ENCODE measurements at places on chromosomes 12 and 14.

GRCh38 chr12:19120795-19121194 is 8.7 kb upstream of the PLEKHA5 start:
- no peak for DNase-seq

DNA sequence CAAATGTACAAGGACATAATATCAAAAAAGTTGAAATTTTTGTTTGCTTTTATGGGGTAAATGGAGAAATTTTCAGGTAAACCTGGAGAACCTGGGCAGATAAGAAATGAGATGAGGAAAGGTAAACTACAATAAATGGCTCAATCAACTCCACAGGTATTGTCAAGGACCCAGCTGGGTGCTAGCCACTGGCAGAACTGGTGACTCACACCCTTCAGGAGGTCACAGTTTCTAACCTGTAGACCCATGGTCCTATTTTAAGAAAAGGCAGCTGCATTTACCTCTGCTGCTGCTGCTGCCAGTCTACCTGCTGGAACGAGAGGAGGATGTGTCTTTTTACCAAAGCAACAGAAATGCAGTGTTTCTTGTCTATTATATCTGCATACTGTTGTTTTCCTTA is 226.6 kb downstream of the ALG10B start:
- DNase-seq, result no peak

GRCh38 chr14:89849931-89850330 is 104.6 kb downstream of the EFCAB11 start:
- DNase-seq, result no peak

DNA sequence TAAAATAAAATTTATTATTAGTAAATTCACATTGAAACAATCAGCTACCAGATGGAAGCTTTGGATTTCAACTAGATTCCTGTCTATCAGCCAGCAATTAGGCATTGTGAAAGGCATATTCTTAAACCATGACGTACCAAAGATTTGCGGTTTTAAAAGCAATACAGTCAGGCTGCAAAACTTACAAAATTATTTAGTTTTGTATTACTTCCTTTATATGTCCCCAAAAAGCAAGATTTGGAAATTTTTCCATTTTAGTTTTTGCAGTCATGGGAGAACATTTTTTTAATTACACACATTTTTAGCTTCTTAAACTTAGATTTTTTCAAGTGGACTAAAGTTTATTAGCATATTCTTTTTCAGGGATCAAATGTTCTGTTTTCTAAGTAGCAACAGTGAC is 225.0 kb upstream of the KITLG start:
- no peak for DNase-seq

GRCh38 chr14:100290607-100291304 is 15.5 kb downstream of the SLC25A29 start:
- DNase-seq, result no peak

DNA sequence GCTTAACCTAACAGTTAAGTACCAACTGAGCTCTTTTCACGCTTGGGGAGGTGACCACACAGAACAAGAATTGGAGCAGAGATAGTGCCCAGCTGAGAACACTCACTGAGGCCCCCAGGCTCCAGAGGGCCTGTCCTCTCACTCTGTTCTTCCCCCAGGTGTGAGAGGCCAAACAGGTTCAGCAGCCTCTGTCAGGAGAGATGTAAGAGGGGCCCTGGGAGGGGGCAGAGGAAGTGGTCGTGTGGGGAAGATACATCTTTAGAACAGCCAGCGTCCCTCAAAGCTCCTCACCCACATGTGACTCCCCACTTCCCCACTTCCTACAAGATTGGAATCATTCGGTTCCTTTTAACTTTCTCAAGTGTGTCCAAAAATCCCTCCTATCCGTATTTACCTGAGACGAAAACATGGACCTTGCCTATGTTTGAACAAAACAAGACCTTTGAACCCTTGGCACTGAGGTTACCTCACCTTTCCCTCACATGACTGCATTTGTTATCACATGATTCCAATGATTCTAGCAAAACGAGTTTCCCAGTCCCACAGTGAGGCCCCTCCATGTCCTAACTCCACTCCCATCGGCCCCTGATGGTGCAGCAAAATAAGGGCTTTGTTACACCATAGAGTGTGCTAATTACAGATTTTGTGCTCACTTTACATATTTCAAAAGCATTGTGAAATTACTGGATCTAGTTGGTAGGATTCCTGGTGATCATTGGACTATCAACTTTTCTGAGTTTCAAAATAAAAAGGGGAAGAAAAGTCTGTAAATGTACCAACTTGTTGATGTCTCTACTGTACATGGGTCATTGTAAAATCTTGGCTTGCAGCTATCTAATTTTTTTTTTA is 40.0 kb upstream of the PAPOLA start:
- no peak for DNase-seq

DNA sequence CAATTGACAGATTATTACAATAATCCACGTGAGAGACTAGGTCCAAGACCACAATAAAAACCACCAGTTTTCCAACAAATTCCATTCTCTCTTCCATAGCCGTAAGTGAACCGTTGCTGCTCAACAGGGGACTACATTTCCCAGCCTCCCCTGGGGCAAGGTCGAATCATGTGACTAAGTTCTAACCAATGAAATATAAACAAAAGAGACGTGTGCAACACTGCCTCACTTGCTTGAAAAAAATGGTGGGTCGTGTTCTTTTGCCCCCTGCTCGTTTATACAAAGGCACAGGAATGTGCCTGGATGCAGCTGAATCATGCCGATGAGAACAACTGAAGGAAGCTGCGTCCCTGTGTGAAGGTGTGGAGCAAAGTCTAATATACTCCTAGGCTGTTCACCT is 51.1 kb downstream of the HSPB8 start:
- peak; percentile 30 for DNase-seq

GRCh38 chr12:89140602-89141238 is 211.6 kb downstream of the DUSP6 start:
- no peak for DNase-seq

DNA sequence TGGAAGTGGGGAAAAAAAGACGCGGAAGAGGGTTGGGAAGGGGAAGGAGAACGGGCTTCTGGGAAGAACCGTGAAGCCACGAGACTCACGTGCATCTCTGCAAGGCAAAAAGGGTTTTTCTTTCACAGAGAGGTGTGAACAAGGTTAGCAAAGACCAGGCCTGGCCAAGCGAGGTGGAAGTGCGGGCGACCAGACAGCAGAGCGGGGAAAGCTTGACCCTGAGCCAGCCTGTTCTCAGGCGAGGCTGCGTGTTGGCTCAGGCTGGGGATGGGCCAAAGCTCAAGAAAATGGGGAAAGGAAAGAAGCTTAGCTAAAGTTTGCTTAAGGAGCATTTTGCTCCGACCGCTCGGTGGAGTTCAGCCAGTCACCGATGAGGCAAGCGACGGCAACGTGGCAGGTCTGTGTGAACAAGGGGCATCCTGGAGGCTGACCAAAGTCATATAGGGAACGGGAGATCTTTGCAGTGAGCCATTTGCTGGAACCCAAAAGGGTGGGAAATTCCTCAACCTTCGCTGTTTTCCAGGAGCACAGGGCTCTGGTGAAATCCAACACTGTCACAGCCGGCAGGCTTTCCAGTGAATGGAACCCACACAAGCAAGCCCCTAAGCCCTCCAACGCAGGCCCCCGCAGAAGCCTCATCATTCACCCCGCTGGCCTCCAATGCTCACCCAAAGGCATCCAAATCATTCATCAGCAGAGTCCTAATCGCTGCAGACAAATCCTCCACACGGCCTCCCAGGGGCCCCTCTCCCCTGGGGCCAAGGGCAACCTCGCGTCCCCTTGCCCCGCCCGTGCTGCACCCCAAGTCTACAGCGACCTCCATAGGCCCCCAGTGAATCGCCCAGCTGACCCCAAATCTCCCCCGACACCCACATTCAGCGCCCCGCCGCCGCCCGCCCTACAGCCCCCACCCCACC is 754 bp downstream of the ZNF605 start:
- peak; percentile 48 for DNase-seq

DNA sequence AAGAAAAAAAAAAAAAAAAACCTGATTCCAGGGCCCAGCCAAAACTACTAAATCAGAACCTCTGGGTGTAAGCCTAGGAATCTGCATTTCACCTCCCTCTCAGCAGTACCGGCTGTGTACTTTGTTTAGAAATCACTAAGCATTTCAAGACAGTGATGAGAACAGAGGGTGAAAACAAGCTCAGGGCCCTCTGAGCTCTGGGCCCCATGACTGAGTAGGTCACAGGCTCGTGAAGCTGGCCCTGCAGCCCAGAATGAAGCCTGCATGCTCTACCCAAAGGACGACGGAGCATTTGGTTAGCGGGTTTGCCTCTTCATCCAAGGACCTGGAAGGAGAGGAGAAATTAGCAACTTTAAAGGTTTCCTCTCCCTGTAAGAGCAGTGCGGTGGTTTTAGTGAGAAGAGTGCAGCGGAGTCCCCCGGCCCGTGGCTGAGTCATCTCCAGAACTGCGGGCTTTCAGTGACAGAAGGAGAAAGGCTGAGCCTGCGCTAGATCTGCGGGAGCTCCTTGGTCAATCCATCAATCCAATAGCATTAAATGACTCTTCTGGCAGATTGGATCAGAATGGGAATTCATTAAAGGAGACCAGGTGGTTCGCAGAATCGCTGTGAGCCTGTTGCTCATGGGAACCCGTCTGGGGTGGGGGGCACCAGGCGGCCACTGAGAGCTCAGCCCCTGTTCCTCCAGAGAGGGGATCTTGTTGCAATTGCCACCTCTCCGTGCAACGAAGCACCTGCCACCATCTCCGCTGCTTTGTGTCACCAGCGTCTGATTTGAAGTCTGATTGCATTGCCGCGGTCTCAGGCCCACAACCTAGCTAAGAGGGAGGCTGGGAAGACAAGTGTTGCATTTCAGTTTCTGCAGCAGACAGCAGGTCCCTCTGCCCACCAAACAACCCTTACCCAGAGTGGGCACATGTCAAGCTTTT is 7.3 kb downstream of the IL31 start:
- DNase-seq, result no peak

- no peak for DNase-seq
Measured at GRCh38 chr14:98952593-98953350, 319.2 kb downstream of the BCL11B start.

DNA sequence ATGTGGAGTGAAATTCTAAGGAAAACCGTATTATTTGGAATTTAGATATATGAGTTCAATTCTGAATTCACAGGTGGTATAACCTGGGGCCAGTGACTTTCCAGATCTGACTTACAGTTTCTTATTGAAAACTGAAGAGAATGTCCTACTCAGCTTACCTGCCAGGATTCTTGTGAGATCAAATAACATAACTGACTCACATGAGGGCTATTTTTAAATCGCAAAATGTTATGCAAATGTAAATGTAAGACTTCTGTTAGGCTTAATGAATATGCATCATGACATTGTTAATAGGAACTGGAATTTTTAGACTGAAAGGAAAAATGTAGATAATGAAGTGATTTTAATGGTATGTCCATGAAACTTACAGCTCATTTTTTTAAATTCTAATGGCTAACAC is 1142.1 kb downstream of the FLRT2 start:
- no peak for DNase-seq

- no peak for DNase-seq
Measured at GRCh38 chr12:61821381-61821780, 438.8 kb upstream of the USP15 start.

DNA sequence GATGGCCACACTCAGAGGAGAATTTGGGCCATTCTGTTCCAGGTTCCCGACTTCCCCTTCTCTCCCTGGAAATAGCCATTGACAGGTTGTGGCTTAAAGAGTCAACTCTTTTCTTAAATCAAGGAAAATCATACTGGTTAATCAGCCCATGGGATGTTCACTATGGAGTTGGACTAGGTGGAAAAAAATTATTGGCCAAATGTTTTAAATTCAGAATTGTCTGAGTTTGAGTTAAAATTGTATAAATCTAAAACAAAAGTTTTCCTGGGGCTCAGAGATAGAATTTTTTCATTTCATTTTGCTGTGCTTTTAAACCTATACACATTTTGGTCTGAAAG is 6.5 kb downstream of the ESRRB start:
- no peak for DNase-seq

GRCh38 chr12:18716236-18716635 is 21.6 kb downstream of the PLCZ1 start:
- DNase-seq, result no peak

GRCh38 chr14:32382704-32383103 is 53.6 kb downstream of the AKAP6 start:
- no peak for DNase-seq

GRCh38 chr12:60094436-60094835 is 498.6 kb downstream of the SLC16A7 start:
- DNase-seq, result no peak

GRCh38 chr14:100159094-100159864 is at the start of gene DEGS2:
DEGS2 (minus strand) TSS chr14:100159645; CDS start chr14:100159587, 58 bp downstream.
- DNase-seq, result peak; percentile 71

GRCh38 chr12:58386136-58386535 is 444.8 kb downstream of the ATP23 start:
- DNase-seq, result no peak

DNA sequence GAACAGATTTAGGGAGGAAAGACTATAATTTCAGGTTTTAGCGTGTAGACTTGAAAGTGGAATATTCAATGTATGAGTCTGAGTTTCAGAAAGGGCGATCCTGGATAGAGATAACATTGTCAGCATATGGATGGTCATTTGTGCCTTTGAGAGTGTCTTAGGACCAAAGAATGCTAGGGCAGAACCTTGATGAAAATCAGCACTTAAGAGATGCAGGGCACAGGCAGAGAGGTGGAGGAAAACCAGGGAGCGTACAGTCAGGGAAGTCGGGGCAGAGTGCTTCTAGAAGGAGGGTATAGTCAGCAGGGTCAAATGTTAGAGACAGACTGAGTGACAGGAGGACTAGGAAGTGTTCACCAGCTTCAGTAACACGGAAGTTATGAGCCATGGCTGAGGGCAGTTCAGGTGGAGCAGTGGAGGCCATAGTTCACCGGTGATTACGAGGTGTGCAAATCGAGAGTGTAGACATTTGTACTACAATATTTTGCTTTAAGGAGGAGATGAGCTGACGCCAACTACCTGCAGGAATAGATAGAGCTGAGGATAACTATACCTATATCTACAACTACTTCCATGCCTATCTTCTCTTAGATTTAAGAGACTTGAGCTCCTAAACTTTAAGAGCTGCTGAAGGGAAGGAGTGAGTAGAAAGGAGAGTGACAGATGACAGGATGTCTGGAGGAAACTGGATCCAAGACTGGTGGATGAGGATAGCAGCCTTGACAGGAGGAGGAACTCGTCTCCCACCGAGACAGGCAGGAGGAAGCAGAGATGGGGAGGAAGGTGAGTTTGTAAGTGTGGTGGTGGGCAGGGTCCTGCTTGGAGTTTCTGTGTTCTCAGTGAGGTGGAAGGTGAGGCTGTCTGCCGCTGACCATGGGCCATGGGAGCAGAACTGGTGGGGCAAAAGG is 6.5 kb downstream of the CBLN3 start:
- DNase-seq, result no peak

GRCh38 chr12:108914121-108914531 is 34.2 kb downstream of the DAO start:
- peak; percentile 32 for DNase-seq

- no peak for DNase-seq
Measured at GRCh38 chr14:67963545-67963944, 144.0 kb downstream of the RAD51B start.

GRCh38 chr12:104648756-104649155 is 192.0 kb downstream of the CHST11 start:
- no peak for DNase-seq

GRCh38 chr14:33393231-33393894 is 454.7 kb downstream of the NPAS3 start:
- no peak for DNase-seq

GRCh38 chr12:105091476-105092206 is 7.4 kb upstream of the ALDH1L2 start:
- no peak for DNase-seq
